ENCODE measurements at places on chromosomes 4 and X. TPM values are rescaled to one million over a fixed set of nuclear protein-coding genes. Genes with fewer than 3 reads are reported as not detected.

SMARCA5 gene
- total RNA-seq = 62.9 TPM

STK32B gene
- total RNA-seq = 9.4 TPM

KIT gene
- 24.0 TPM for total RNA-seq

FBXO8 gene
- total RNA-seq = 24.3 TPM

ADAM29 gene
- not detected for total RNA-seq

CTSO gene
- total RNA-seq = 6.4 TPM

RNF128 gene
- total RNA-seq = under 0.01 TPM

GJB1 gene
- not detected for total RNA-seq

All from epithelial cell of umbilical artery (primary cell).